ENCODE measurements at places on chromosomes 12 and 14.

- DNase-seq = no peak
These were observed 19.8 kb downstream of the ABCC9 start for GRCh38 chr12:21921436-21921835.

GRCh38 chr14:93911975-93912615 is 15.0 kb upstream of the FAM181A start:
- no peak for DNase-seq

DNA sequence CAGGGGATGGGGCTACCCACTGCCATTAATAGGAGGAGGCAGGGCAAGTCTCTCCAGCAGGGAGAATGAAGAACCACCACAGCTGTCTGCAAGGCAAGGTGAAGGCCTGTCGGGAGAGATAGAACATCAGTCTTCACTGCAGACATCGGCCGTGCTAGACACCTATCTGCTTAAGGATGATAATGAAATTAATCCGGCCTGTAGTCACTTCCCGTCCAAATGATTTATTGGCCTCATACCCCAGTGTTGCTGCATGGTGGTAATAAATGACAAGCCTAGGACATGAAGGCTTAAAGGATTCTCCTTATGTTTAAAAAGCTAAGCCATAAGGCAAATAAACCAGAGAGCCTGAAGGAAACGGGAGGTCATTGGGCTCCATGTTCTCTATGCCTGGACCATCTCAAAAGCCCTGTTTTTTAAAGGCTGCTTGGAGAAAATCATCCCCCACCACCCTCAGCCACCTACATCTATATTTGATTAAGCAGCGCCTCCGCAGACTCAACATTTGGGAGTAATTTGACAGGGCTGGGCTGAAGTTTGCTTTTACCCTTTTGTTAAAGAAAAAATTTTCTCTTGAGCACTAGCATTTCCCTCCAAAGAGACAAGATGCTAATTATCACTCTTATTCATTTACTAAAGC is 137.7 kb downstream of the PLXNC1 start:
- no peak for DNase-seq

DNA sequence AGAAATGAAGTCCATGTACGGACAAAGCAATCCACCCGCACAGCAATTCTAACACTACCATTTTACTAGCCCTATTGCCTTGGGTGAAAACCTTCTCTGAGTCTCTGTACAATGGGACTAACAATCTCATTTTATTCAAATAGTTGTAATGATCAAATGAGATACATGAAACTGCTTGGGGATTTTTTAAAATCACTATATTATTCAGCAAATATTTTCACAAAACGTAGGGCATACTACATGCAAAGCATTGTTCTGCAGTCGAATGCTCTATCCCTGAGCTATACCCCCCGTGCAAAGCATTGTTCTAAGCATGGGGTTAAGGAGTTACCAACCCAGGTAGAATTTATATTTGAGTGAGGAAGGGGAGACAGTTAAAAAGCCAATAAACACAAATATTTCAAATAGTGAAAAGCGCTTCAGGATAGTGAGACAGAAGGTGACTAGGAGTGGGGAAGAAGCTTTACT is 554 bp upstream of the ATF7 start:
- DNase-seq = no peak

- DNase-seq = no peak
These were observed 24.9 kb upstream of the FUT8 start for GRCh38 chr14:65387628-65388027.

GRCh38 chr12:94152292-94153078 is 4.1 kb downstream of the PLXNC1 start:
- no peak for DNase-seq

DNA sequence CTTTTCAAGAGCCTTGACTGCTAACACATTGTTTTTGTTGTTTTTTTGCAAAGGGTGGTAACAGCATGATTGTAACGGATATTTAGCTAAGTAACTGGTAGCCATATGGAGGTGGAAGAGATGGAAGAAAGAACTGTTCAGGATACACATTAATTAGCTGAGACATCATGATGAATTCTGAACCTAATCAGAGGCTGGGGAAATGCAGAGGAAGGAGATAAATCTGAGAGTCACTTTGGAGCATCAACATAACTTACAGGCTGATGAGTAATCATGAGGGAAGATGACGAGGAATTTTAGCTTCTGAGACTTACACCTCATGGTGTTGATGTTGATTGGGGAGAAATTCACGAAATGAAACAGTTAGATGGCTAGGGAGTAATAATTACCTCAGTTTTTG is 62.3 kb downstream of the NIN start:
- no peak for DNase-seq

- DNase-seq = no peak
These were observed 104.3 kb downstream of the SLC16A7 start for GRCh38 chr12:59700153-59700450.

DNA sequence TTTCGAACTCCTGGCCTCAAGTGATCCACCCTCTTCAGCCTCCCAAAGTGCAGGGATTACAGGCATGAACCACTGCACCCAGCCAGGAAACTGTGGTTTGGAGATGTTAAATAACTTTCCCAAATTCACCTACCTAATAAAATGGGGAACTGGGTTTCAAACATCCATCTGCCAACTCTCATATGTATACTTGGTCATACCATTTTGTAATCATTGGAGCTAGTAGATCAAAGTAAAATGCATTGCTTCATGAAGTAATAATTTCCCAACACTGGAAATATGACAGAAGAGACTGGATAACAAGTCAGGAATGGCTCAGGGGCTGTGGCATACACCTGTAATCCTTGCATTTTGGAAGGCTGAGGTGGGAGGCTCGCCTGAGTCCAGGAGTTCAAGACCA is 5.3 kb upstream of the HECTD1 start:
- DNase-seq = no peak

- DNase-seq = no peak
These were observed 184.9 kb upstream of the PRMT8 start for GRCh38 chr12:3305904-3306619.
